SW 1271 (cell line): ENCODE measurements at places on chromosomes 6 and 20.
A peak's percentile ranks its signal among the peaks of the same experiment; 100 is the strongest.

DNA sequence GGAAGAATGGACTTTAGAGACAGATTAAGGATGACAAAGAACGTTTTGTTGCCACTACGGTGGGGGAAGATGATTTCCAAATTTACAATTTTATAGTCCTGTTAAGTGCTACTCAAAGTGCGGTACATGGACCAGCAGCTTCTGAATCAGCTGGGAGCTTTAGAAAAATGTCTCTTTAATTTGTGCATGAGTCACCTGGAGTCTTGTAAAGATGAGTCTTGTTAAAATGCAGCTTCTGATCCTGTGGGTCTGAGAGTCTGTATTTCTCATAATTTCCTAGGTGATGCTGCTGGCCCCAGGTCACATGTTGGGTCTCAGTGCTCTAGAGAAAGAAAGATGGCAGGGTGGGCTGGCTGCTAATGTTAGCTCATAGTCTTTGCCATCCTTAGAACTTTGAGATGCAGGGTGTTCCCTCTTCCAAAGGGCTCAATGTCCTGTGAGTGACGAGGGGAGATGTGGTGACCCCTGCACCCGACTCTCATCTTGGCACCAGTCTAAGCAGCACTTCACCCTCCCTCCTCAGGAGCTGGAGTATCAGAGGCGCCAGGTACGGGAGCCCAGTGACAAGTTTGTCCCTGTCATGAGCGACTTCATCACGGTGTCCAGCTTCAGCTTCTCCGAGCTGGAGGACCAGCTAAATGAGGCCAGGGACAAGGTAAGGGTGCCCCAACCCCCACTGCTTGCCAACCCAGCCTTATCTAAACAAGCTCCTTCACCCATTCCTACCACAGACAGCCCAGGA is 34.5 kb downstream of the MOCS1 start:
- no peak for DNase-seq

DNA sequence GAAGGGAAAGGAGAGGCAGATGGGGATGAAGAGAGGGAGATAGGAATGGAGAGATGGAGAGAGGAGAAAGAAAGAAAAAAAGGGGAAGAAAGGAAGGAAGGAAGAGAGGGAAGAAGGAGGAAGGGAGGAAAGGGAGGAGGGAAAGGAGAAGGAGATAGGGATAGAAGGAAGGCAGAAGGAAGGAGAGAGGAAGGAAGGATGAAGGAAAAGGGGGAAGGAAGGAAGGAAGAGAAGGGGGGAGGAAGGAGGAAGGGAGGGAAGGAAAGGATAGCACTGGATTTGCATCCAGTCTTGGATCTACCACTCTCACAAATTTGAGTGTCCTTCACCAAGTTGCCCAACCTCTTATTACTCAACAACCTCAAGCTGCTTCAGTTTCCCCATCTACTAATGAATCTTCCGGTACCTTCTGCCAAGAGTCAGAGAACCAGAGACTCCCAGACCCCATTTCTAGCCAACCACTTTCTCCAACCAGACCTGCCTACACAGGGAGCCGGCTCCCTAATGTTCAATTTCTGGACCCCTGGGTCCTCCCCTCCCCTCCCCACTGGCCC is 79.7 kb upstream of the FOXP4 start:
- no peak for DNase-seq

DNA sequence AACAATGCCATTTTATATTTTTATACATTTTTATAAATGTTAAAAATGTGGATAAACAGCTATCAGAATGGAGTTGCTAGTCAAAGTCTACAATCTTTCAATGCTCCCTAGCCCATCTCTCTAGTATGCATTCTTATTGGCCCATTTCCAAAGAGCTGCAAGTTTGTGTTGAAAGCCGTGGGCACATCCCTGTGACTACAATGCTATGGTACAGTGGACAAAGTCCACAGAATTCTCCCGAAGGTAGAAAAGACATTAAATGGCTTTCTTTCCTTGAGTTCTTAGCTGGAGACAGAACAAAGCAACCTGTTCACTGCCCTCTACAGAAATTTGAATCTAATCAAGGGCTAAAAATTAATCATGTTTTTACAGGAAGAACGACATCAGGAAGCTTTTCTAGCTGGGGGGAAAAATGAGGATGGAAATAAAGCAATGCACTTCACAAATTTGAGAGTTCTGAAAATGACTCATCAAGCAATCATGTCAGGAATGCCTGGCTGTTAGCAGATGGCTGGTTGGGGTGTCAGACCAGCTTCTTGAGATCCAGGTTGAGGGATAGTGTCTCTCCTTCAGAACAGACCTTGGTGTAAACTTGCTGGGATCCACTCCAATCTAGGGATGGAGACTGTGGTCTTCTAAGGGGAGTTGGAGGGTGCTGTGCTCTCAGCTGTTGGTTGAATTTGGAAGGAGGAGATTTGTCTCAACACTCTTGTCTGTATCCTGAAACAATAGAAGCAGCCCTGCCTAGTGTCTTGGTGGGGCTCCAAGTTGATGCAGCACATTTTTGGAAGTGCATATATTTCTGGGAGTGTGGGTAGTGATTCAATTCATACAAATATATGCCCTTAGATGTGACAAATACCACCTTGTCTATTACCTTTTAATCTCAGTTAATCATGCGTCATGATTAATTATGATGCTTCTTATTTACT is 143.4 kb upstream of the PHACTR1 start:
- peak; percentile 93 for DNase-seq

- peak; percentile 81 for DNase-seq
These were observed 1.0 kb upstream of the NXT1 start for GRCh38 chr20:23349338-23350195.

DNA sequence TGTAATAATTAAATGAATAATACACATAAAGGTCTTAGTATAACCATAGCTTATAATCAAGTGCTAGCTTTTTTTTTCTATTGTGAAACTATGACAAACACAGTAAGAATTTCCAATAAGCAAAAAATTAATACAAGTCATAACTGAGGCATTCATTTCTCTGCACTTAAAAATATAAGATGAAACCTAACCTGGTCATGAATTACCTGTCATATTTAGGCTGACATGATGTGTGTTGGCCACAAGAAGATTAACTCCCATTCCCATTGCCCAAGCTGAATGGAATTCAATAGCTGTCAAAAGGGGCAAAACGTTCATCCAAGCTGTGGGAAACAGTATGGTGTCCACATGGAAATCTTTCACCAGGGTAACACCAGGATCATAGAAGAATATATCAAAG is 5.4 kb downstream of the VNN2 start:
- DNase-seq = no peak

GRCh38 chr6:68639211-68639610 is 4.1 kb downstream of the ADGRB3 start:
- DNase-seq = no peak

DNA sequence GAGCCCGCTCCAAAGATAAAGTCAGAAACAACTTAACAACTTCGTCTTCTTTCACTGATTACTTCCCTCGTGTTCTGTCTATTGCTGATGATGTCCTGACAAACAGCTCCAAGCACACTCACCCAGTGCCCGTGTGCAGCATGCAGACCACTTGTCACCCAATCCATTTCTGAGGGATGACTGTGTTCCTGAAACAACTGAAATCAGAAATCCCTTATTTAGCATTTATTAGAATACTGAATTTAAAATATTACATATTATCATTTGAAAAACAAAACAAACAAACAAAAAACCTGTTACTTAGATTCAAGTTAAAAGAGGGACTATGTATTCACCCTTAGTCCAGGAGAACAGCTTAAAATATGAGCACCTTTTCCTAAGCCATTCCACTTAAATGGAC is 223.7 kb upstream of the QKI start:
- no peak for DNase-seq

DNA sequence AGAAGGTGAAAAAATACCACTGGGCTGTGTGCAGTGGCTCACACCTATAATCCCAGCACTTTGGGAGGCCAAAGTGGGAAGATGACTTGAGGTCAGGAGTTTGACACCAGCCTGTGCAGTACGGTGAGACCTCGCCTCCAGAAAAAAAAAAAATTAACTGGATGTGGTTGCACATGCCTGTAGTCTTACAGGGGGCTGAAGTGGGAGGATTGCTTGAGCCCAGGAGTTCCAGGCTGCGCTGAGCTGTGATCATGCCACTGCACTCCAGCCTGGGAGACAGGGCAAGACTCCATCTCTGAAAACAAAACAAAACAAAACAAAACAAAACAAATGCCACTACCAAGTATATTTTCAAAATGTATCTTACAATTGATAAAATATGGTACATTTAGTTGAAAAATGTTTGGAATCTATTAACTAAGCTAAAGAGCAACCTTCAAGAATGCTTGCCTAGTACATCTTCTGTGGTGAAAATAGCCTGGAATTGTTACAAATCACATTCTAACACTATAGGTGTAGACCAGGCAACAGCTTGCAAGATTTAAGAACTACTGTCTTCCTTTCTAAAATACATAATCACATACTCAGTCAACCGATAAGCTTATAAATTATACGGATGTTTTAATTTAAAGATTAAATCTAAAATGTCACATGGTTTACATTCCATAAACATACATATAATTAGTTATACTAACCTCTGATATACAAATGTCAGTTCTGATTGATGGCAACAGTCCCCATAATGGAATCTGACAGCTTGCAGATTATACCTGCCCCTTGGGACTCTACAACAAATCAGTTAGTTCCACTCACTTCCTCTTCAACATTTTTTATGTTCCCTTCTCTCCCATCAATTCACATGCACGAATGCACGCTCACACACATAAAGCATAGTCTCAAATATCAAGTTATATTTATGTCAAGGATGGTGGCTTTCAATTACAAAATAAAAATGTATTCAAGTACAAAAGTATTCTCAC is 150.8 kb downstream of the ASCC3 start:
- DNase-seq = no peak

DNA sequence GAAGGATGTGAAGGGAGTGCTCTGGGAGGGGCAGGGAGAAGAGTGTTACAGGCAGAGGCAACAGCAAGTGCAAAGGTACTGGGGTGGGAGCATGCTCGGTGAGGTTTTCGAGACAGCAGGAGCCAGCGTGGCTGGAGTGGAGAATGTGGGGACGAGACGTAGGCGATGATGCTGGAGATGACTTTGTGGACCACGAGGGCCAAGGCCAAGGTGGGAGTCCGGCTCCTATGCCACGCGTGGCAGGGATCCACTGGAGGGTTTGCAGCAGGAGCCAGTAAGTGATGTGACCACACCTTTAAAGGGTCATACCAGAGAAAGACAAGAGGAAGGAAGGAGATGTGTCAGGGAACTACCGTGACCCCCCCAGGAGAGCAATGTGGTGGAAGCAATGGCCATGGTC is 7.3 kb downstream of the PTGIS start:
- no peak for DNase-seq

DNA sequence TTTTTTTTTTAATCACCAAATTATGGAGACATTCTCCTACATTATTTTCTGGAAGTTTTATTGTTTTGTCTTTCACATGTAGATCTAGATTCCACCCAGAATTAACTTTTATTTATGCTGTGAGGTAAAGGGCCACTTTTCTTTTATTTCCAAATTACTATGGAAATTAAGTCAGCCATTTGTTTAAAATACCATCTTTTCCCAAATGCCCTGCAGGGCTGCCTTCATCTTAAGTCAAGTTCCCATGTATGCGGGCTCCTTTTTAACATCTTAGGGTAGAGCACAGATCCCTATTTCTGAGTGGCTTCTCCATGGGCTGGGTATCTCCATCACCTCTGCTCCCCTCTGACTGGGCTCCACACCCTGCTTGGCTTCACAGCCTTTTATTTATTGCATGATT is 348.4 kb downstream of the SOX4 start:
- no peak for DNase-seq

- no peak for DNase-seq
These were observed 5.6 kb upstream of the TREML4 start for GRCh38 chr6:41222513-41222912.

DNA sequence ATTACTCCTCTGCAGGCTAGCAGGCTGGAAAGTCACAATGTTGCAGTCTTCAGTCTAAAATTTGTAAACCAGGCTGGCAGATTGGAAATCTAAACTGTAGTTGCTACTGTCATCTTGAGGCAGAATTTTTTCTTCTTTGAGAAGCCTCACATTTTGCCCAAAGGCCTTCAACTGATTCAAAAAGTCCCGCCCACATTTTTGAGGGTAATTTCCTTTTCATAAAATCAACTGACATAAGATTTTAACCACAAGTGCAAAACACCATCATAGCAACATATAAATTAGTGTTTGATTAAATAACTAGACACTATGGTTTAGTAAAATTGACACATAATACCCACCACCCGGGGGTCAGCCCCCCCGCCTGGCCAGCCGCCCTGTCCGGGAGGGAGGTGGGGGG is 28.4 kb downstream of the HLA-C start:
- DNase-seq = no peak

GRCh38 chr6:165732696-165733488 is 69.9 kb upstream of the PDE10A start:
- DNase-seq = no peak

- DNase-seq = no peak
These were observed 20.4 kb downstream of the SIRPD start for GRCh38 chr20:1536893-1537730.

GRCh38 chr6:111492499-111492898 is 9.5 kb upstream of the REV3L start:
- no peak for DNase-seq

- no peak for DNase-seq
These were observed 1.6 kb downstream of the DSP start for GRCh38 chr6:7542874-7543624.

DNA sequence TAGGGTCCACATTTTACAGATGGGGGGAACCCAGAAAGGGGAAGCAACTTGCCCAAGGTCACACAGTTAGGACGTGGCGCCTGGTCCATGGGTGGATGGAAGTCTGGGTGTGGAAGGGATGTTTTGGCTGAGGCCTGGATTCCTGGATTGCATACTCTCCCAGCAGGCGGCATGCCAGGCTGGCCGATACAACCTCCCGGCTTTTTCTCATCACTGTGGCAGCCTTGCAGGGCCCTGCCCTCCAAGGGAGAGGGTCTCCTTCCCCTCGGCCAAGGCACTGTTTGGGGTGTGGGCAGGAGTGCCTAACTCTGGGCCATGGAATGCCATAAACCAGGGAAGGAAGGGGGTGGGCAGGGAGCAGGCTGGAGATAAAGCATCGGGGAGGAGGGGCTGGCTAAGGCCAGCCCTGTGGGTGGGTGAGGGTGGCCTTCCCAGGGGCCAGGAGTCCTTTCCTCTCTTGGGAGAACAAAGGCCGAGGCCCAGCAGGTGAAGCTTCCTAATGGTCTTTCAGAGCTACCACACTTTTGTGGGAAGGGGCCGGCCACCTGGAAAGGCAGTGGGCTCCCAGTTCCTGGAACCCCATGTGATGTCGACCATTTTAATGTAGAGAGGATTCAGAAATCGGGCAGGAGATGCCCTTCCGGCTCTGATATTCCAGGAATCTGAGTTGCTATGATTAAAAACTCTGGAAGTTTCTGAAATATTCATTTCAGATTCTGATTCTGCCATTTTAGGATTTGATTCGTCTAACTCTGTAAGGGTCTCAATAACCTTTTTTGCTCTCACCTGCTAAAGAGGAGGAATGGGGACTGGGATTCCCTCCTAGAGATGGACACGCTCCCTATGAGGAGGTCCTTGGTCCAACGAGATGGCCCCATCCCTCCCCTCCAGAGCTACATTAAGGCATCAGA is 4.2 kb downstream of the FOXS1 start:
- DNase-seq = no peak
